Activated T-cell treated with anti-CD3 and anti-CD28 coated beads for 48 hours (primary cell): ENCODE measurements at places on chromosomes 3 and 15.

GRCh38 chr3:50423543-50423942, 64.2 kb upstream of the TMEM115 start:
- no peak for DNase-seq

DNA sequence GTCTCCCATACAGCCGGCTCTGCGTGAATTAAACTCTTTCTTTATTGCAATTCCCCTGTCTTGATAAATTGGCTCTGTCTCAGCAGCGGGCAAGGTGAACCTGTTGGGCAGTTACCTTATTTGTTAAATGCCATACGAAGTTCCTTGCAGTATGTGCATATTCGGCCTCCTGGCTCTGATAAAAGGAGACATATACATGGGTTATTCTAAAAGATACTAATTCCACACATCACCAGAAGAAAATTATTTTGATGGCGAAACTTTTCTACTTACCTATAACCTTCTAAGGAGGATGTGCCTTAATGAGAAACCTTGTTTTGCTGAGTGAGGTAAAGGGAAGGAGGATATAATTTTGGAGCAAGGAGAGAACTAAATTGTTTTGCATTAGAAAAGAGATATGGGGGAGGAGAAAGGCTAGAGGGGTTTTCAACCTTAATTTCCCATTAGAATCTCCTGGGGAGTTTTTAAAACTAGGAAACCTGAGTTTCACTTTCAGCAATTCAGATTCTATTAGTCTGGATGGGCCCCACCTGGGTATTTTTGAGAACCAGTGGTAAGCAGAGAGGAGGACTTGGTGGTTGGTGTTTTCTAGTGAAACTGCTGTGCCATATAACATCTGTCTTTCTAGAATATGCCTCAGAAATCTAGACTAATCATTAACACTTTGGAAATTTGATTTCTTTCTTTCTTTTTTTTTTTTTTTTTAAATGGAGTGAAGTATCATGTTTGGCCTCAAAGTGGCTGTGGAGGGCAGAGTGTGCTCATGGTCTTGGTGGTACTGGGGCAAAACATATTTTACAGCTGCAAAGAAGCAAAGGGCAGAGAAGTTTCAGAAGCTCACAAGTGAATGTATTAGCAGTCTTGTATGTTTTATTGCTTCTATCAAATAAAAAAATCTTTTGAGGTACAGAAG, 23.0 kb downstream of the NANOGP8 start:
- DNase-seq: no peak

DNA sequence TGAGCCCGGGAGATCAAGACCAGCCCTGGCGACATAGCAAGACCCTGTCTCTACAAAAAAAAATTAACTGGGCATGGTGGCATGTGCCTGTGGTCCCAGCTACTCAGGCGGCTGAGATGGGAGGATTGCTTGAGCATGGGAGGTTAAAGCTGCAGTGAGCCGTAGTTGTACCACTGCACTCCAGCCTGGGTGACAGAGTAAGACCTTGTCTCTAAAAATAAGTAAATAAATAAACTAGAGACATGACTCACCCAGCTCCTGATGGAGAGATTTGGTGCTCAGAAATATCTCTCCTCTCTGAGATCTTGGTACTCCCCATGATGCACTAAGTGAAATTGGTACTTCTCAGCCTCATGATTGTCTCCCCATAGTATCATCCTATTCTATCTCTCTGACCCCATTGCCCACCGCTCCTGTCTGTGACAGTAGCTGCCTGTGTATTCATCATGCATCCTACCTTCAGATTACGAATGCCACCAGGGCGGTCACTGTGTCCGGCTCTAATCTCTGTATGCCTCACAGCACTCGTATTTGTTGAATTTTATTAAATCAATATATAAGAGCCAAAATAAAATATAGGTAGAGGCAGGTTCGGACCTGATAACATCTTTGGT, 50.9 kb downstream of the ABHD2 start:
- DNase-seq: no peak

DNA sequence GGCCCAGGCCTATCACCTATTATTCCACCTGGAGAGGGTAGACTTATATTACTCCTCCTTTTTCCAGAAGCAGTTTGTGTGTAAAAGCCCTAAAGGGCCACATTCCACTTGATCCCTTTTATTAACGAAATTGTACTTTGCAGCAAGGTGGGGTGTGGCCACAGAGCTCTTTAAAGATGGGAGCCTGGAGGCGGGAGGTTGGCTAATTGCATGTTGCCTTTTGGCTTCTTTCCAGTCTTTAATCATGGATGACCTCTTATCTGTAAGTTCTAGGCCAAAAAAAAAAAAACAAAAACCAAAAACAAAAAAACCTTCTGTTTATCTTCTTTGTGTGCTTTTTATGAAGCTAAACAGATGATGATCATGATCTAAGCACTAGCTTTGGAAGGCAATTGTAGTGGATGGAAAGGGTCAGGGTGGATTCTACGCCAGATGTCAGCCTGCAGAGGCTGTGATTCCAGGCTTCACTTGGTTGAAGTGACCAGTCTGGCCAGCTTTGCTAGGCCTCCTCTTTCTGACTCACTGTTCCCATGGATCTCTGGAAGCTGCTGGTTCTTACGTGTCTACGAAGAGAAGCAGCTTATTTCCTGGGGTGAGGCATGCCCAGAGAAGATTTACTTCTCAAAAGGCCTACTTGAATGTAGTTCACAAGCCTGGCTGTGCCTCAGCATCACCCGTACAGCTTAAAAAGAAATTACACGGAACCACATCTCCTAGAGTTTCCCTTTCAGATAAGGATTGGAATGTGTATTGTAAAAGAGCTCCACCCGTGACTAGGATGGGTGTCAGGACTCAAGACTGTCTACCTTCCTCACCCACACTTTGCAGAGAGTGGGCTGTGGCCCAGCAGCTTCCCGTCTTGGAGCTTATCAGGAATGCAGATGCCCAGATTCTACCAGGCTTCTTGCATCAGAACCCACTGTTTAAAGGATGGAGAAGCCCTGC, 330.9 kb upstream of the C2CD4B start:
- no peak for DNase-seq

GRCh38 chr3:127697551-127698240, 24.9 kb downstream of the ABTB1 start:
- DNase-seq: peak; percentile 42

- no peak for DNase-seq
These were observed 126.1 kb downstream of the TUSC7 start for GRCh38 chr3:116835658-116836057.

DNA sequence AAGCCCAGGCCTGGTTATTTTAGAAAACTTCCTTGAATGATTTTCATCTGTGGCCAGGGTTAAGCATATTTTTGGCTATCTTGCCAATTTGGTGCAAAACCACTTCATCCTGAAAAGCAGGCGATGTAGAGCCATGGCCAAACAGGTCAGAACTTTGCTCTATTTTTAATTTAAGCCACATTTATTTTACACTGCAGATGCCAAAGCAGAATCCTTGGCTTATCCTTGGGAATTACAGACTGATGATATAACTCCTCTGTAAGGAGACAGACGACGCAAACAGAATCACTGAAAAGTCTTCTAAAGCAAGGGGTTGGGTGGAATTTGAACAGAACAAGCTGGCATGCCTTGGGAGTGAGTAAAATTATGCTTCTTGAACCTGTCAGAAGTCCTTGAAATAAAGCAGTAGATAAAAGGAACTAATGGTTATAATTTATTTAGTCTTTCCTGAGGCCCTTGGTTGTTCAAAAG, 121.9 kb downstream of the CHST2 start:
- DNase-seq: no peak

GRCh38 chr15:98874773-98875172, 132.8 kb downstream of the PGPEP1L start:
- no peak for DNase-seq

DNA sequence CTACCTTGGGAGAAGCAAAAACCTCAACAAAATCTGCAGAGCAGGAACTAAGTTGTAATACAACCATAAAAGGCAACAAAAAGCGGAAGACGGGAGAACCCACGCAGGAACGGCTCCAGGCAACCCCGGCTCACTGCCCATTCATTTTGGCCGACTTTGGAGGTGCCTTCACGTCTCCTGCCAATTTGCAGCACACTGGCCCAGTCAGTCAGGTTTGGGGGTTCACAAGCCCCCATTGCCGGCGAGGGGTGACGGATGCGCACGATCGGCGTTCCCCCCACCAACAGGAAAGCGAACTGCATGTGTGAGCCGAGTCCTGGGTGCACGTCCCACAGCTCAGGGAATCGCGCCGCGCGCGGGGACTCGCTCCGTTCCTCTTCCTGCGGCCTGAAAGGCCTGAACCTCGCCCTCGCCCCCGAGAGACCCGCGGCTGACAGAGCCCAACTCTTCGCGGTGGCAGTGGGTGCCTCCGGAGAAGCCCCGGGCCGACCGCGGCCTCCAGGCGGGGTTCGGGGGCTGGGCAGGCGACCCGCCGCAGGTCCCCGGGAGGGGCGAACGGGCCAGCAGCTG, 463 bp downstream of the TERC start:
- DNase-seq: peak; percentile 60

GRCh38 chr3:30672959-30673358, 66.6 kb downstream of the TGFBR2 start:
- DNase-seq: no peak

DNA sequence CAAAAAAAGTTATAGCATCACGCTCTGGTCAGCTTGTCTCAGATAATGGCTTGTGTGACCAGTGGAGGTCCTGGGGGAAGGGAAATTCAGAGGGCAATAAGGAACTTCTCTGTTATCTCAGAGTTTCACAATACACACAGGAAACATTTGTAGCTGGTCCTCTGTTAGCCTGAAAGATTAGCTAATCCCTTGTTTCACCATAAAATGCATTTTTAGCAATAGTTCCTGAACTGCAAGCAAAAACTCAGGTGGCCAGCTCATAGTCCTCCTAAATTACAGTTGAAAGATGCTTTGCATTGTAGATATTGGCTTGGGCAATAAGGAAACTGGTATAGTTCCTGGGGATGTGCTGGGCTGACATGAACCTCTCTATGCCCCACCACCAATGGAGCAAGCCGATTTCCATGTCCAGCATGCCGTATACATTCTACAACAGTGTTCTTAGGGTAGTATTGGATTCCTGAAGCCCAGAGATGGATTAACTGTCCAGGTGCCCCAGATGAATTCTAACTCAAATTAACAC, 141.5 kb upstream of the TBL1XR1 start:
- DNase-seq: no peak

DNA sequence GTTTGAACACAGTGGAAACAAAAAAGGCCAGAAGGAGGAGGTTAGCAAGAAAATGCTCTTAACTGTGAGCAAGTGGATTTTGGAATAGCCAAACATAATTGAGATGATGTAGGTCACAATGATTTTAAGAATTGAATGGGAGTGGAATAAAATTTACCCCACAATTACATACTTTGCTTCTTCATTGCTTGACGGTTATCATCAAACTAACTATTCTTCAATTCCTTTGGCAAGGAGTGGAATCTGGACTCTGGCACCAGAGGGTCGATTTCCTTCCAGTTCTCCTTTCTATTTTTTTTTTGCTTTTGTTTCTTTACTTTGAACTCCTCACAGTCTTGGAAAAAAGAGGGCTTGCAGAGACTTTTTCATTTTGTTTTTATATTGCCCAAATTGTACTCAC, 634.5 kb upstream of the TGFBR2 start:
- no peak for DNase-seq

DNA sequence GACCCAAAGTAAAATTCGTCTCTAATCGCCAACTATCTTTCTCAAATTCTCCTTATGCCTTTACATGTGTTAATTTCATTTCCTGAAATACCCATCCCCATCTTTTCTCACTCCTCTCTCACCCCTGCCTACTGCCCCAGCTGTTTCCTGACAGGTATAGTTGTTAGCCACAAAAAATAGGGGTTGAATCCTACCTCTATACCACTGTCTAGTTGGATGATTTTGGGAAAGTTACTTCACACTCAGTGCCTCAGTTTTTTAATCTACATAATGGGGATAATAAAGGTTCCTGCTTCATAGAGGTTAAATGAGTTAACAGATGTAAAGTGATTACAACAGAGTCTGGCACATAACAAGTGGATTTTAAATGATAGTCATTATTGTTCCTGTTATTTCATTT, 189.7 kb downstream of the TNIK start:
- DNase-seq: no peak

GRCh38 chr3:132535575-132536441, 61.3 kb upstream of the ACKR4 start:
- DNase-seq: peak; percentile 30

DNA sequence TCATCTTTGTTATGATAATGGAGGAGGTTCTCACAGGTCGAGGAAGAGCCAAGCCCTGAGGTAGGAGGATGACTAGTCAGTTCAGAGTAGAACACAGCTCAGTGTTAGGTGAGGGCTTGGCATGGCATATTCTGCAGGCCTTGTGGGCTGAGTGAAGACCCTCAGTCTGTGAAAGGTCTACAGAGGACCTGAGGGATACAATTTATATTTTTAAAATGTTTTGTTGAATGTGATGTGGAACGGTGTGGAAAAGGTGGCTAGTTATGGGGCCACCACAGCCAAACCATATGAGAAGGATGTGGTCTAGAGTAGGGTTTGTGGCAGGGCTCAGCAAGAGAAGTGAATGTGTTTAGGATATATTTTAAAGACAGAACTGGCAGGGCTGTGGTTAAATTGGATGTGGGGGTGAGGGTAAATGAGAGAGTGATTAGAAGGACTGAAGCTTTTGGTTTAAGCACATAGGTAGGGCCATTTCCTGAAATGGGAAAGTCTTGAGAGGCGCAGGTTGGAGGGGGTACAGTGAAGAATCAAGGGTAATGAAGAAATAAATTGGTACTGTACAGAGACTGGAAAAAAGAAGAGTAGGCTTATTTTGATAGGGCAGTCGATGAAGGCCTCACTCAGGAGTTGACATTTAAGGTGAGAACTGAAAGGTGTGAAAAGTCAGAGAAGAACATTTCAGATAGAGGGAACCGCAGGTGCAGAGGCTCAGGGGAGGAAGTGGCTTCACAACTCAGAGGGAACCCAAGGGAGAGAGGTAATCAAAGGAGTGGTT, 60.5 kb downstream of the SPTSSB start:
- DNase-seq: peak; percentile 30

DNA sequence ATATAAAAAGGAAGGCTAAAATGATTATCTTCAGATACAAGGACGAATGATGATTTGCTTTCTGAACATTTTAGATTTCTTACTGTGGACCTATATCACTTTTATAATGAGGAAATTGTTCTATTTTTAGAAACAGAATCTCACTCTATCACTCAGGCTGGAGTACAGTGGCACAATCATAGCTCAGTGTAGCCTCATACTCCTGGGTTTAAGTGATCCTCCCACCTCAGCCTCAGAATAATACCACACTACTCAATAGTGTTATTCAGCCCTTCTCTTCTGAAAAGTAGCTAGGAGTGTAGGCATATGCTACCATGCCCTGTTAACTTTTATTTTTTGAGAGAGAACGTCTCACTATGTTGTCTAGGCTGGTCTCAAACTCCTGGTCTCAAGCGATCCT, 15.8 kb downstream of the DNAJC13 start:
- DNase-seq: no peak

GRCh38 chr3:128226795-128227395, 73.6 kb downstream of the EEFSEC start:
- DNase-seq: peak; percentile 25

GRCh38 chr3:133896002-133896761, 500 bp upstream of the RAB6B start:
- no peak for DNase-seq

GRCh38 chr15:98442379-98442833, 205.9 kb upstream of the IGF1R start:
- peak; percentile 30 for DNase-seq

GRCh38 chr15:70226337-70226980, 128.7 kb upstream of the TLE3 start:
- no peak for DNase-seq
